ENCODE measurements at places on chromosomes 3 and 15.
A peak's percentile ranks its signal among the peaks of the same experiment; 100 is the strongest.

DNA sequence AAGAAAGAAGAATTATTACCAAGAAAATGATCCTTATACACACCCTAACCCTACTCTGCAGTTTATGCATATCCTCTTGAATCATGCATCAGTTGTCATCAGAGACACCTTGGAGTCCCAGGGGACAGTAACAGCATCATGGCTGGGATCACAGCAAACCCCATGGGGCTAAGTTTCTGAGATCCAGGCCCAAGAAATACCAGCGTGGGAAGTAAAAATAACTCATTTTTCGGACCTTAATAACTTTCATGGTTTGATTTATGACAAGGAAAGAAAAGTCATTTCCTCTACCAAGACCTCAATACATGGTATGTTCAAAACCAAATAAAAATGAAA is 38.8 kb upstream of the B3GNT5 start:
- no peak for DNase-seq

GRCh38 chr3:34238407-34238806 is 440.0 kb downstream of the PDCD6IP start:
- DNase-seq: no peak

- DNase-seq: no peak
Observed at GRCh38 chr3:140950863-140951262, 9.2 kb downstream of the SLC25A36 start.

DNA sequence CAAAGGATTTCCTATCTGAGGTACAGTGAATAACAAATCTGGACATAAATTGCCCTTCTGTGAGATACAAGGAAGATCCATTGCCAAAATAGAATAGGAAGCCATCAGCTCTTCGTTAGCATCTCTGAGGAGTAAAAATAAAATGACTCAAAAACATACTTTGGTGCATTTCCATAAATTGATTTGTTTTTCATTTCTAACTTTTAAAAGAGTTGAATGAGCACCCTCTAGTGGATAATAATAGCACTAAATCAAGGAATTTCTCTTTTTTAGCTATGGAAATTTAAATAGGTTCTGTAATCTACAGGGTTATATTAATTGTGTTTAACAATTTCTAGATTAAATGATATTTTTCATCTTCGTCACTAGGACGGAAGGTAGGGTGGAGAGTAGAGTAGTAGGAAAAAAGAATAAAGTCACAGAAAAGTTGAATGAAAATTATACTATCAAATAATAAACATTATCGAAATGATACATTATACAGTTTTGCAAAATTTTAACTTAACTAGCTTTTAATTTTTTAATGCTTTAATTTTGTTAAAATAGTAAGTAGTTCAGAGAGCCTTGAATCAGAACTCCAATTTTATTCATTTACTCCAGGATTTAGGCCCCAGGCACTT is 6.4 kb downstream of the NSUN3 start:
- DNase-seq: no peak

- no peak for DNase-seq
Observed at GRCh38 chr3:96072226-96072625, 742.2 kb upstream of the EPHA6 start.

GRCh38 chr15:63582179-63582578 is 15.0 kb upstream of the FBXL22 start:
- DNase-seq: no peak

GRCh38 chr3:31573036-31573779 is 40.5 kb downstream of the STT3B start:
- DNase-seq: no peak

DNA sequence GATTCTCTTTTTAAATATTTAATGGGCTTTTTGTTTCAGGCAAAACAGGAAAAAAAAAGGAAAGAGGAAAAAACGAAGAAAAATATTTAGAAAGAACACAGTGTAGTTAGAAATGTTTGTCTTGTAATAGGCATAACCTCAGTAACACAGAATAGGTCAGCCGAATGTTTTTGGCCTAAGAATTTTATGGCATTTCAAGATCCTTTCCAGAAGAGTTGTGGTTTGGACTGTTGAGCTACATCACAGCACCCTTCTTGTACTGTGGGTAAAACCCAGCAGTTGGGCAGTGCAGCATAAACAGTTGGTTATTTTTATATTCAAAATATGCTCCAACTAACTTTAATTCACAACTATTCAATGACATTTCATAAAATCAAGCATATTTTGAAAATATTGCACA is 474.4 kb upstream of the AGTR1 start:
- DNase-seq: no peak

- no peak for DNase-seq
Observed at GRCh38 chr3:65856907-65857306, 181.8 kb downstream of the MAGI1 start.

DNA sequence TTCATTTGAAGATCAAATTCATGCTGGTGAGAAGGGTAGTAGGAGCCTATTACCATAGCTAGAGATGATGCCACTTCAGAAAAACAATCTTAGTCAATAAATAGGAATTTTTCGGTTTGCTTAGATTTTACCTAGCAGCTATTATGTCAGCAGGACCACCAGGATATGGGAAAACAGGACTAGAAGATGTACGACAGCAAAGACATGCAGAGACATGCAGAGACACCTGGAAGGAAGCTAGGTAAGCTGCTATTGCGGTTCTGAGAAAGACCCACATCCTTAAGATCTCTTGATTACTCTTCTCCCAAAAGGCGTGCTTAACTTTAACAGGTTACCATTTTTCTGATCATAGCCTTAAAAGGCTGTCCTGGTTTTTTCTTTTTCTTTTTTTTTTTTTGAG is 64.8 kb upstream of the THSD4 start:
- DNase-seq: no peak

GRCh38 chr3:183046883-183047282 is 52.4 kb downstream of the MCCC1 start:
- no peak for DNase-seq

GRCh38 chr3:48662753-48663488 is at the start of gene CELSR3:
Gene CELSR3, minus strand, starts transcription at chr3:48662886. Its CDS starts 252 bp downstream, at chr3:48662634.
- peak; percentile 79 for DNase-seq

DNA sequence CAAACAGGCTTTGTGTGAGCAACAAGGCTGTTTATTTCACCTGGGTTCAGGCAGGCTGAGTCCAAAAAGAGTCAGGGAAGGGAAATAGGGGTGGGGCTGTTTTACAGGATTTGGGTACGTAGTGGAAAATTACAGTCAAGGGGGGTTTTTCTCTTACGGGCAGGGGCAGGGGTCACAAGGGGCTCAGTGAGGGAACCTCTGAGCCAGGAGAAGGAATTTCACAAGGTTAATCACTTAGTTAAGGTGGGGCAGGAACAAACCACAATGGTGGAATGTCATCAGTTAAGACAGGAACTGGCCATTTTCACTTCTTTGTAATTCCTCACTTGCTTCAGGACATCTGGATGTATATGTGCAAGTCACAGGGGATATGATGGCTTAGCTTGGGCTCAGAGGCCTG is 1592.8 kb upstream of the GBE1 start:
- DNase-seq: no peak

- no peak for DNase-seq
Observed at GRCh38 chr3:141795276-141795675, 32.1 kb downstream of the GRK7 start.

- no peak for DNase-seq
Observed at GRCh38 chr15:86413191-86413590, 333.5 kb downstream of the AGBL1 start.

DNA sequence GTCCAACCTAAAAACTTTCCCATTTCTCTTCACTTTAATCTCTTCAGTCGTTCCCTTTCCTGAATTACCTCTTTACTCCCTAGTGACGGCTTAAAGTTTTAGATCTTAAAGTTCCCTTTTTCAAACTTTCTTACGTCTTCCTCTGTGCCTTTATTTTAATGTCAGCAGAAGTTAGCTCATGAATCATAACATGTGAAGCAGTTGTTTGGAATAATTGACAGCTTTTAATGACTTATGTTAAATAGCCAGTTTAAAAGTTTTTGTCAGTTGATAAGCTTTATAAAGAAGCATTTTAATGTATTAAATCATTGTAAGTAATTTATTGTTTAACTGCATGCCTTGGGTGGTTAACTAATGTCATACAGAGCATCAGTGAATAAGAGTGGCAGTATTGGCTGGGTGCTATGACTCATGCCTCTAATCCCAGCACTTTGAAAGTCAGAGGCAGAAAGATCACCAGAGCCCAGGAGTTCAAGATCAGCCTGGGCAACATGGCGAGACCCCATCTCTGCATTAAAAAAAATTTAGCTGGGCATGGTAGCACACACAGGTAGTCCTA is 33.9 kb downstream of the PIK3CA start:
- DNase-seq: no peak

- no peak for DNase-seq
Observed at GRCh38 chr3:42731476-42732195, 29.0 kb upstream of the HHATL start.

GRCh38 chr15:101033801-101034200 is 114.6 kb downstream of the LRRK1 start:
- no peak for DNase-seq

- DNase-seq: no peak
Observed at GRCh38 chr3:134236505-134237170, 14.0 kb downstream of the RYK start.

GRCh38 chr15:88918738-88919137 is 5.6 kb upstream of the MFGE8 start:
- no peak for DNase-seq

GRCh38 chr3:148534089-148534988 is 163.4 kb upstream of the AGTR1 start:
- DNase-seq: no peak

DNA sequence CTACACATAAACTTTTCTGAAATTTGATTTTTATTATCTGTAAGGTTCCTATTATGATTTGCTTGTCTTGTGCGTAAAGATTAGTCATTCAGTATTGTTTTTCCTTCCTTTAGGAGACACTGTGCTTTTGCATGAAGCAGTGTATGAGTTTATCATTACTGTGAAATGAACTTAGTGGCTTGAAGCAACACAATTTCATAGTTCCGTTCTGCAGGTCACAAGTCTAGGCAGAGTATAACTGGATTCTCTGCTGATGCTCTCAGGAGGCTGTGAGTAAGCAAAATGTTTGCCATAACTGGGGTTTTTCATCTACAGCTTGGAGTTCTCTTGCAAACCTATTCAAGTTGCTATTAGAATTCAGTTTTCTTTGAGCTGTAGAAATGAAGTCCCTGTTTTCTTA is 1136.1 kb downstream of the OTOL1 start:
- no peak for DNase-seq

DNA sequence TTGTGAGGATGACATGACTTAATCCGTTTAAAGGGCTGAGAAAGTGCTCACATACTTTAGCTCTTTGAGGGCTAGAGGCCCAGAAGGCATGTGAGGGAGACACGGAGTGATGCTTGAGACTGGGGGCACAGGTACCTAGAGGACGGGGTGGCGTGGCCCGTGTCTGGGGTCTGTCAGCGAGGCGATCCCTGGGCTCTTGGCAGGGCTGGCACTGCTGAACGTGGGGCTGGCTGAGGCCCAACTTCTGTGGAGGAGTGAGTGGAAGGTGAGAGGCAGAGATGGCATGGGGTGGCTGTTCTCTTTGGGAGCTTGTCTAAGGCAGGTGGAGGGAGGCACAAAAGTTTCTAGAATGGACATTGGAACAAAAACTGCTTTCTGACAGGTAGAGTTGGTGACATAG is 9.5 kb downstream of the SEMA4B start:
- no peak for DNase-seq

DNA sequence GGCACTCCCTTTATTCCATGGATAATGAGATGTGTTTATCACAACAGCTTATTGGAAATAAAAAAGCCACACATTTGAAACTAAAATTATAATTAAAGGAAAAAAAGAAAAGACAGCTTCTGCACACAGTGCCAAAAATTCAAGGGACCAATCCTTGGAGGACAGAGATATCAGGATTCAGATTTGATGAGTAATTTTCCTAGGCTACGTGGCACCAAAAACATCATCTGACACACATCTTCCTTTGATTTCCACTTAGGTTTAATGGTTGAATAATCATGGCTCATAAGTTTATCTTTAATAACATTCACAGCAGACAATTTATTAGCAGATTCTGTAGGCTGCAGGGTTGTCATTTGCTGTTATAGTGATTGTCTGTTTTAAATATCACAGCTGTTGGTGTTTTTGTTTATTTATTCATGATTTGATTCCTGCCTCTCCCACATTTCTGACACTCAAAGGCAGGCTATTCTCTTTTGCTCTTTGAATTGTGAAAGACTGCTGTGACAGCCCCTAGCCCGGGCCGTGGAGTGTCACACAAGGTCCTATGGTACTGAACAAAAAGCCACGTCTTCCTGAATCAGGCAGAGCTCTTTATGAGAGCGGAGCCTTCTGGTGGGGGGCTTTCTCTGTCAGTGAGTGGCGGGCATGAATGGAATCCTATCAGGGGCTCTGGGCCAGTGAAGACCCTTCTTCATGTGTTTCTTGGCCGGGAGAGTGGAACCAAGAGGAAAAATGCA is 708.5 kb downstream of the SQOR start:
- no peak for DNase-seq

DNA sequence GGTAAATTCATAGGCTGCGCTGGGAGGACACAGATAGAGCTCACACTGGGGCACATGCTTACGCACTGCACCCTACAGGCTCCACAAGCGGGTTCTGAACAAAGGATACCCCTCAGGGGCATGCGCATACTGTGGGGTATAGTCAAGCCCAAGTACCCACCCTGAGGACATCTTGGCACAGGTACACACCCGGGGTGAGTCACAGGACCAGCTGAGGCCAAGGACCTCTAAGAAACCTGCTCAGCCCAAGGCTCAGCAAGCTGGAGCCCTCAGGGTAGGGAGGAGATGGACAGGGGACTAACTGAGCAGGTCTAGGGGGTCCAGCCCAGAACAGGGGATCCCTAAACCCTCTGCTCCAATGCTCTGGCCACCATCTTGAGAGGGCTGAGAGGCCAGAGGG is 3.3 kb downstream of the SHISA5 start:
- DNase-seq: no peak

DNA sequence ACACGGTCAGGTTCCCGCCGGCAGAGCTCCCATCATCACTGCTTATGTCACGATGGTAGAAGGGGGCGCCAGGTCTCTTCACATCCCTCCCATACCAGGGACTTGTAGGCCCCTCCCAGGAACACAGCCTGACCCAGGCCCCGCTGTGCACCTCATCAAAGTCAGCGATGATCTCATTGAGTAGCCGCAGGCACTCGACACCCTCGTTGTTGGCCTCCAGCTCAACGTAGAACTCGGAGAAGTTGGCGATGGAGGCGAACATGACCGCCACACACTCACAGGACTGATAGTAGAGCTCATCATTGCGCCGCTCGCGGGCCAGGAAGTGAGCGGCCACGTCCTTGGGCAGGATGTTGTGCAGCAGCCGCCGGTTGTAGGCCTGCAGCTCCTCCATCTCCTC is 89.2 kb downstream of the SEC22A start:
- no peak for DNase-seq

GRCh38 chr3:132294906-132295305 is 22.3 kb upstream of the ACP3 start:
- no peak for DNase-seq

Measured in NCI-H1930 (cell line).